ENCODE measurements at places on chromosomes 5 and 9. TPM values are rescaled to one million over a fixed set of nuclear protein-coding genes. Genes with fewer than 3 reads are reported as not detected.

DNA sequence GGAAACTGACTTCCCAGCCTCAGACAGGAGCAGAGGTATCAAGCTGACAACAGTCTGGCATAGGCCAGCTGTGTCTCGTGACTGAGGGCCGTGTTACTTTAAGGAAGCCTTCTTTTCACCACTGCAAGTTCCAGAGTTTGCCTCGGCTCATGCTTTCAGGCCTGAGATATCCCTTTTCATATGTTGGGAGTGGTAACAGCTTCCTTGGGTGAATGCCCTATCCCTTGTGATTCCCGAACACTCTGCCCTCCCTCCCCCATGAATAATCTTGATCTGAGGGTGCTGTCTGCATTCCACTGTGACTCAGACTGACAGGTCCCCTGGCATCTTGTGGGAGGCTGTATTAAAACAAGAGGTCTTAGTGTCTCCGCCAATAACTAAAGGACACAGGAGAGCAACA lies 49.7 kb upstream of the ARL15 start:
- no peak for DNase-seq

- no peak for DNase-seq
Measured at GRCh38 chr5:39578887-39579497, 154.2 kb upstream of the DAB2 start.

GRCh38 chr9:136703276-136703860 lies 9.0 kb upstream of the DIPK1B start:
- no peak for DNase-seq

DNA sequence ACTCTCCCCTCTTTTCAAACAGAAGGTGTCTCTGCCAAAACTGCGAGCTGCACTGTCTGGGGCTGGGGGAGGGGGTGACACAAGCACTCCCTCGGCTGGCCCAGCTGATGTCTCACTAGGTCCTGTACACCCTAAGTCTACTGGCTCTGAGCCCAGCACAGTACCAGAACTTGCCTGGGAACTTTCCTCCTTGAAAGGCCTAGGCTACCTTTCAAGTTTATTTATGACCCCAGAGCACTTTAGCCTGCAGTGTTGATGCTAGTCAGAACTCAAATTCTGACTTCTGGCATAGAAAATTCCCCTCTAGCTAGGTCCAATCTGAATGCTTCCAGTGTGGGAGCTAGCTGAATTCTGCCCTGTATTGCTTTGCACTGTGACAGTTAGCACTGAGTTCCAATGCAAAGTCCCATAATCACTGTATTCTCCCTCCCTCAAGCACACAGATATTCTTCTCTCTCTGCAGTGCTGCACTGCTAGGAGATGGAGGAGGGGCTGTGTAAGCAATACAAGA lies 10.5 kb downstream of the LURAP1L start:
- no peak for DNase-seq

DNA sequence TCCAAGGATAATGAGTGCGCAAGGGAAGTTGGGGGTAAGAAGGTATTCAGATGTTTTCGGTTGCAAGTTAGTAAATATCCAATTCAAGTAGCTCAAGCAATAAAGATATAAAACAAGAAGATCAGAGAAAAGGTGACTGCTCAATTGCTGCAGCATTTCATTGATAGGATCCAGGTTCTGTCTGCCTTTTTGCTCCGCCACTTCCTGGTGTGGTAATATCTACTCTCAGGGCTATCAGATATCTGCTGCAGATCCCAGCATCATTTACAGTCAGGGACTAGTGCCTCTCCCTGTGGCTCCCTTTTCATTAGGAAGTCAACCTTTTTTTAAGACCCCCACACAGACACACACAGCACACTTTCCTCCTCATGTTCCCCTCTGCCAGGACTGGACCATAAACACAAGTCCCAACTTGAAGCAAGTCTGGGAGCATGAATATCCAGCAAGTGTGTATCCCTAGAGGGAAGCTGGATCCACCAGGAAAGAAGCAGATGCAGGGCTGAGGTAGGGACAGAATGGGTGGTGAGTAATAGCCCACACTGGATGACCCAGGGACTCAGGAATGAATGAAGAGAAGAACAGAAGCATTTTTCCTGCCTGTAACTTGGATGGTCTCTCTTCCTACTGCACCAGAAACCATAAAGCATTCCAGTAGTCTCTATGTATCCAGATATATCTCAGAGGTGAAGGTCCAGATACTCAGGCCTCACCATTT lies 53.7 kb downstream of the ZNF622 start:
- no peak for DNase-seq

Gene ACSL6
- 3.2 TPM for total RNA-seq

- no peak for DNase-seq
Measured at GRCh38 chr9:100354121-100354800, 1.5 kb upstream of the TEX10 start.

DNA sequence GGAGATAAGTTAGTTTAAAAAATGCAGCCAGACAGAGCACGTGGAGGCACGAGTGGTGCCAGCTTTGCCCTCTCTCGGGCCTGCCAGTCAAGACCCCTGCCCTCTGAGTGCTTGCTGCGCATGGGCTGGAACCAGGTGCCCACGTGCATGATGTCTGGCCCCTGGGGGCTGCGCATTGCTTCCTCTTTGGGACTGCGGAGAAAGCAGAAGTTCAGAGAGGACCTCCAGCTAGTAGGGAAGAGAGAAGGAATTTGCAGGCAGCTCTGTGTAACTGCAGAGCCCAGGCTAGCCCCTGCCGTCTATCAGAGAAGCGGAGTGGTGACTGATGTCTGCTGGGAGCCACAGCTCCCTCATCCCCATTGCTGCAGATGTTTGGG lies 9.7 kb upstream of the RNU6ATAC start:
- DNase-seq = no peak

Gene TICAM2
- total RNA-seq = 1.9 TPM

Gene PKD2L2
- 0.53 TPM for total RNA-seq

- DNase-seq = no peak
Measured at GRCh38 chr9:123401879-123402513, 46.0 kb downstream of the CRB2 start.

DNA sequence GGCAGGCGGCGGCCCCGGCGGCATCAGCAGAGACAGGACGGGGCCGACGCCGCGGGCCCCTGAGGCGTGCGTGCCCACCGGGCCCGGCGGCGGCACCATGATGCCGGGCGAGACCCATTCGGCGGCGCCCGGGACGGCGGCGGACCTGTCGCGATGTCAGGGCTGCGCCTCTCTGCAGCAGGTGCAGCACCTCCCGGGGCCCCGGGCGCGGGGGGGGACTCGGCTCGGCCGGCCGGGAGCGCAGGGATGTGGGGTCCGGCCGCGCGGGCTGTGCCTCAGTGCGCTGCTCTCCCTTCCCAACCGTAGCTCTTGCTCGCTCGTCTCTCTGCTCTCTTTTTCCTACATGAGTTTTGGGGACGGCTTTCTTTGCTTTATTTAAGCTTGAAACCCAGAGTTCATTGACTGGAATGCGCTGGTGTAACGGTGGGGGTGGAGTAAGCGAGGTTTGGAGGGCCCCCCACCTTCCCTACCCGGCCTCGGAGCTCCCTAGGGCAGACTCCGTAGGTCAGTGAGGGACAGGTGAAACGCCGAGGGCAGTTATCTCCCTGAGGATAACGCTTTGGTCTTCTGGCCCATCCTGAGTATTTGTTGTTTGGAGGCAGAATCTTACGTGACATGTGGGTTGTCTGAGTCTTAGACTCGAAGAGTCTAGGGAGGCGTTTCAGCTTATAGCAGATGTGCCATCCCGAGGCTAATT lies 490 bp downstream of the ICE1 start:
- DNase-seq = no peak

Gene ZNF618
- total RNA-seq = 1.5 TPM

- no peak for DNase-seq
Measured at GRCh38 chr5:142145106-142145900, 36.7 kb downstream of the NDFIP1 start.

DNA sequence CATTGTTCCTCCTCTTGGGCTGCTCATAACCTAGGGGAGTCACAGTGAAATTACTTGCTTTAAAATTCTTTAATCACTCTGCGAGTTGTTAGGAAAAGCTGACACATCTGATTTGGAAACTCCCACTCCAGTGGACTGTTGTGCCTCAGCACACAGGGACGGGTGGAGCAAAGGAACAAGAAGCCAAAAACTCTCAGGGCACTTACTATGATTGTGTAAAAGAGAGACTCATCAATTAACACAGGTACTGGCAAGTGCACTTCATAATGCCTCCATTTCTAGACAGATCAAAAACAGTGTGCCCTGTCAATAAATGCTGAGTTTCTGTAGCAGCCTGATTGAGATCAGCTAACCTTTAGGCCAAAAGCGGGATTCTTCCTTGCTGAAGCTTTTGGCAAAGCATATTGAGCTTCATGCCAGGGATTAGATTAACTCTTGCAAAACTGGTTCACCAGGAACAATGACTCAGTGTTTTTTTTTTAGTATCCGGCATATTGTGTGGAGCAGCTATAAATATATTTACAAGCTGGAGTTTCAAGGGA lies 55.9 kb downstream of the TMC1 start:
- DNase-seq = peak; percentile 41

Gene FBP1
- 9.7 TPM for total RNA-seq

Gene PCDHA3
- total RNA-seq = 0.17 TPM

Gene HAVCR2
- total RNA-seq = 0.88 TPM

DNA sequence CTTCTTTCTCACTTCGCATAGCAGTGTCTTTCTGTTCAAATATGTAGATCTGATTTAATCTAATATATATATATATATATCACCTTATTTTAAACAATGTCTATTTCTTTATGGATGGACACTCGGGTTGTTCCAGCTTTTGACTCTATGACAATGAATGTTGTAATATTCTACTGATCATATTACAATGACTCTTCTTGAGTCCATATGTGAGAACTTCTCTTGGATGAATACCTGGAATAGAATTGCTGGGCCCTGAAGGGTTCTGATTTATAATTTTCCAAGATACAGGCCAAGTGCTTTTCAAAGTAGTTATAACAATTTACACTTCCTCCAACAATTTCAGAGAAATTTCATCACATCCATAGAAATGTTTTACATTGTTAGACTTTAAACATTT lies 28.8 kb downstream of the NTRK2 start:
- no peak for DNase-seq

All from heart right ventricle (tissue), 16 donors.